Stimulated activated CD4-positive, alpha-beta T cell treated with anti-CD3 and anti-CD28 coated beads, Interleukin-15, amount 100 ng/mL, for 1 hour (primary cell): ENCODE measurements at places on chromosomes 2 and 18.

GRCh38 chr2:191301971-191302370 lies 56.8 kb downstream of the MYO1B start:
- no peak for DNase-seq

GRCh38 chr18:37445368-37445767 lies 120.2 kb downstream of the CELF4 start:
- no peak for DNase-seq

DNA sequence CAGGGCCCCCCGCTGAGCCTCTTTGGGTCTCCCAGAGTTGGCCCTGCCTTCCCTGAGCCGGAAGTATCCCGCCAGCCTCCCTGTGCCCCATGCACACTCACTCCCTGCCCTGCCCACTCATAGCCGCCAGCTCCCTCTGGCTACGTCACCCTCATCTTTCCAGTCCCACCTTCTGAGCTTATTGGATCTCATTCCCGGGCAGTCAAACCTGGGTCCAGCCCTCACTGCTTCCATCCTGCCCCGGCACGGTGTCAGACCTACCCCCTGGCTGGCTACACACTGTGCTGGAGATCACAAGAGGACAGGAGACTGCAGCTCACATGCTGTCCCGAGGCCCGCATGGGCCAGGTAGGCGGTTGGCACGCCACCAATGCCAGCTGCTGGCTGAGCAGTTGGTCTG lies 147.2 kb downstream of the ASB1 start:
- no peak for DNase-seq

GRCh38 chr2:149438330-149438960 lies 108.1 kb downstream of the LYPD6 start:
- no peak for DNase-seq

- no peak for DNase-seq
Observed at GRCh38 chr2:201959626-201960025, 74.0 kb upstream of the FZD7 start.

- DNase-seq = no peak
Observed at GRCh38 chr2:200482194-200482593, 27.7 kb downstream of the KCTD18 start.

DNA sequence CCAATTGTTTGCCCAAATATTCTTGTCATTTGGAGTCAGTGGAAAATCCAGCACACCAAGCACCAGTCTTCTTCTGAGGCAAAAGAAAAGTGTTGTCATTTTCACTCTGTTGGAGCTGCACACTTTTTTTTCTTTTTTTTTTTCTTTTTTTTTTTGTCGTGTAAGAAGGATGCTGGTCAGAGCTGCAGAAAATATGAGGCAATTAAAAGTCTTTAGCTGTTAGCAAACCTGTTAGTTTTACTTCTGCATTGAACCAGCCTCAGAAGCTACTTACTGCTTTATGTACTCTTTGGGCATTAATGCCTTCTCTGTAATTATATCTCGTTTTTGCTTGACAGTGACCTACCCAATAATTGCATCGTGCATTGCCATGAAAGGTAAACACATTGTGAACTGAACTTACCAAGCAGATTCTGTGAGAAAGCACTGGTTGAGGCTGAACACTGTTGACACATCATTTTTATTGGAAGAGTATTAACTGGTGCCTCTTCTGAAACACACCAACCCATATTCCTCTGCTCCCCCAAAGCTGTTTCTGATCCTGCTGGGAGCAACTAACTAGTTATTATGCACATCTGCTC lies 165.4 kb downstream of the CAPN13 start:
- DNase-seq = no peak

DNA sequence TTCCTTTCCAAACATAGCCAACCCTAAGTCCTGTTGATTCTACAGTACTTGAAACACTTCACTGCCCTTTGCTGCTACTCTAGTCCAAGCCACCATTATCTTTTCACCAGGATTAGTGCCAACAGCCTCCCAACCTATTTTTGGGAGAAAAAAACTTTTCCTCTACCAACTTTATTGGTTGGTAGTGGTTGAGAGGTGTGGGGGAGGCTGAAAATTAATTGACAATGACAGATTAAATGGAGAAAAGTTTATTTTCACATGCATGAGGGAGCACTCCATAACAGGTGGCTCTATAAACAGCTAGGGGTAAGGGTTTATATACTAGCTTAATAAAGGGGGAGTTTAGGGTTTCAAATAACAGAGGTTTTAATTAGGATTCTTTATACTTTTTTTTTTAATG lies 37.8 kb upstream of the ITPRID2 start:
- DNase-seq = no peak

GRCh38 chr2:188303363-188304031 lies 11.8 kb downstream of the GULP1 start:
- DNase-seq = no peak

DNA sequence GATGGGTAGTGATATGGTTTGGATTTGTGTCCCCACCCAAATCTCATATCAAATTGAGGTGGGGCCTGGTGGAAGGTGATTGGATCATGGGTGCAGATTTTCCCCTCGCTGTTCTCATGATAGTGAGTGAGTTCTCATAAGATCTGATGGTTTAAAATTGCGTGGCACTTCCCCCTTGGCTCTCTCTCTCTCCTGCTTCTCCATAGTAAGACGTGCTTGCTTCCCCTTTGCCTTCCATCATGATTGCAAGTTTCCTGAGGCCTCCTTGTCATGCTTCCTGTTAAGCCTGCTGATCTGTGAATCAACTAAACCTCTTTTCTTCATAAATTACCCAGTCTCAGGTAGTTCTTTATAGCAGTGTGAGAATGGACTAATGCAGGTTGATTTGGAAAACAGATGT lies 223.2 kb upstream of the APCDD1 start:
- DNase-seq = no peak

GRCh38 chr2:151325581-151326095 lies 31.8 kb upstream of the TNFAIP6 start:
- DNase-seq = no peak

GRCh38 chr18:23877371-23877770 lies 137.2 kb upstream of the TTC39C start:
- DNase-seq = no peak

- DNase-seq = no peak
Observed at GRCh38 chr2:147758821-147759220, 86.0 kb upstream of the ACVR2A start.

DNA sequence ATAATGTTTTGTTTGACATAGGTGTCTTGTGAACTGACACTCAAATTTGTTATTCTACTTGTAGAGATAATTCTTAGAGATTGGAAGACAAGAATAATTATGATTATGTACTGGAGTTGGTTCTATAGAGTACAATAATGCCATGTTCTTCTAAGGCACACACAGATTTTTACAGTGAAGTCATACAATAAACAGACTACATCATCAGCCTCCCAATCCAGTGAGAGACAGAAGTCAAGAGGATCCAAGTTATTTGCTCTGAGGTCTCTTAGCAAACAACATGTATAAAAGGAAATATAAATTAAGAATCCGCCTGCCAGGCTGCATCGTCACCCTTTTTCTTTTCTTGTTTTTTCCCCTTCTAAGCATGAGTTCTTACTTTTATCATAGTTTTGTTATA lies 613.5 kb upstream of the SETBP1 start:
- DNase-seq = no peak

DNA sequence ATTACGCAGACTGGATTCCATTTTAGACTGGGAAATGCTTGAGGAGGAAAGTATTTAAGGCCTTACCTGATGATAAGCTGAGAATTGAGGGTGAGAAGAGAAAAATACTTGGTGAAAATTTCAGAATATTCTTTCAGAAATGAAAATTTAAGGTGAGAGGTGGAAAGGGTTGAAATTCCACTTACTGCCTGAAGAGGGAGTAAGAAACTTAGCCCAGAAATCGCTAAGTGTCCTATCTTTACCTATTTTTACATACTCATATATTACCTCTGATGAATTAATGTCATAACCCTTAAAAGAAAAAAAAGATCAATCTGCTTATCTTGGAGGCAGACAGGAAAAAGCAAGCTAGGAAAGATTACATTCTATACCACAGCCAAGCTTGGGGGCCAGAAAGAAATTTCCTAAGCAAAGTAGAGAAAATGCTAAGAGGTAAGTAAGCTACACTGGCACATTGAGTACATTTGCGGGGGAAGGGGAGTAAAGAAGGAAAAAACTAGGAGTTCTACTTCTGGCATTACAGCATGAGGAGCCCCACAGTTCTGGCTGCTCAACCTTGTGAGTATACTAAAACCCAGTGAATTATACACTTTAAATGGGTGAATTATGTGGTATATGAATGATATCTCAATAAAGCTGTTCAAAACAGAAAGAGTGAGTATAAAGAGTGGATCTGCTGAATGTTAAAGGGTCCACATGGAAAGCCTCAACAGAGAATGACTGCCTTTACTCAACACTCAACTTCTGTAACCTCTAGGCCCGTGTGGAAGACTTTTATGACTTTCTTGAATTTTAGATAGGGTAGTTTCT lies 33.8 kb downstream of the SMC6 start:
- DNase-seq = no peak

DNA sequence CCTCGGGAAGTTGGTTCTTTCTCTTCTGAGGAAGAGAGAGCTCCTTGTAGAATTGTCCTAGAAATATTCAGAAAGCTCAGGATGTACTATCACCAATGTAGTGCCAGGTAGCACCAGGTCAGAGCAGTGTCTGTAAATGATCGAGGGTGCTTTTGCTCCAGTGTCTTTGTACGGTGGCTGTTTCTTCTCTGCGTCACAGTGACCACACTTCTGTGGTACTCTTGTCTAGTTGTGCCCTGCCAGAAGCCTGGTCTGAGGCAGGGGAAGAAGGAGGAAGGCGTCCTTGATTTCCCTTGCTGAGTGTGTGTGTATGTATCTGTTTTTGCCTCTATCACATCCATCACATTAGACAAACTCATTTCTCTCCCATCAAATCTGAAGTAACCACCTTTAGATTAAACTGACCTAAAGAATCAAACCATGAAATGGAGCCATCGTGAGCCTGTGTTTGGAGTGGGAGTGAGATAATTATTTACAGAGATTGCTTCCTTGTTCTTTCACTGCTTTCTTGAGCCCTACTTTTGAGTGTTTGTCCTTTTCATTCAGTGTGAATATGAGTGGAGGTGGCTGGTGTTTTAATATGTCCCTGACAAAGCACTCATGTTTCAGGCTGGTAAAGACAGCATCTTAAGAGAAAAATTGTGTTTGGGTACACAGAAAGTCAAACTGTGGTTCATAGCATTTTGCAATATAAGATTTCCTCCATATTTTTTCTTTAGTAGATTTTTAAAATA lies 97.2 kb downstream of the ACOXL start:
- no peak for DNase-seq

GRCh38 chr2:191030521-191031154 lies 16.7 kb upstream of the STAT1 start:
- no peak for DNase-seq

- DNase-seq = no peak
Observed at GRCh38 chr2:135831180-135831812, 5.7 kb downstream of the LCT start.

DNA sequence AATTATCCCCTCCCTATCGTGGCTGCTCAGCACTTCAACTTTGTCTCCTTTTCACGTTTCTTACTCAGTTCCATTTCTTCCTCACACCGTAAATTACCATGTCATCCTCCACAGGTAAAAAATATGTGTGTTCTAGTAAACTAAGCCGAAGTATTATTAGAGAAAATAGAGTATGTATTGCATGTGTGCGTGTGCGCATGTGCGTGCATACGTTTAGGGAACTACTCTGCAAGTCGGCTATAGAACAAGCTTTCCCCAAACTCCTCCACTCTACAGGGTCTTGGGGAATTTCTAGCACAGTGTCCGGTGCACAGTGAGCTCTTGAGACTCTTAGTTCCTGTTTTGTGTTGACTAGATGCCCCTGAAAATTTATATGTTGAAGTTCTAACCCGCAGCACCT lies 9.1 kb upstream of the RAX start:
- DNase-seq = no peak

DNA sequence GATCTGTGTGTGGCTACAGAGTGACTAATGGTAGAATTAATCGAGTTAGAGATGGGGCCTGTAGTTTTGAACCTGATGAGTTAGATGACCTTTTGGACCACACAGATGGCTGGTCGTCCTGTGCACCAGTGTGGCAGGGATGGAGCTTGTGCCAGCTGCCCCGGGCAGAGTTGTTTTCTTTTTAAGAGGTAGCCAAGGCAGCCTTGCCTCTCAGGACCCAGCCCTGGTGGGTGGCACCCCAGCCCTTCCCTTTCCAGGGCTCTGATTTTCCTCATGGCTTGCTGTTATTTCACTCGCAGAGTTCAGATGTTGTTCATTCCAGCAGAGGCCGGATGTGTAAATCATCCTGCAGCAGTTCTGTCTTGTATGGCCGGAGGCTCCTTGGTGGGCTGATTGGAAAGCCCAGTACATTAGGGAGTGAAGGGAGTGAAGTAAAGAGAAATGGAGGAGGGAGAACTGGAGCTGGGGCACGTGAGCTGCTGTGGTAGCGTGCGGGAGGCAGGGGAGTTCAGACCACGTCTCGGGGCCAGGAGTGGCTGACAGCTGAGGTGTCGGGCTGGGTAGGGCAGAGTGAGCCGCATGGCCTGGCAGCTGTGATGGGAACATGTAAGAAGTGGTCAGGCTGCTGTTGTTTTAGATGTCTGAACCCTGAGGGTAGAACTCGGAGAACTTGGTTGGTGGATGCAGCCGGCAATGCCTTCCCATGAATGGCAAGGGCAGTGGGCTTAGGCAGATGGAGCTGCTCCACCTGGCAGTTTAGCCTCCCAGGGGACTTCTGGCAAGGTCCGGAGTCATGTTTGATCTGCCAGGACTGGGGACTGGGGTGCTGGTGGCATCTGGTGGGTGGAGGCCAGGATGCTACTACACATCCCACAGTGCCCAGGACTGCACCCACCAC lies 28.8 kb downstream of the ASAP2 start:
- no peak for DNase-seq

- DNase-seq = no peak
Observed at GRCh38 chr2:25566694-25567093, 106.7 kb downstream of the DTNB start.

- no peak for DNase-seq
Observed at GRCh38 chr18:3500016-3500415, 50.0 kb downstream of the TGIF1 start.

- no peak for DNase-seq
Observed at GRCh38 chr2:32701806-32702205, 74.0 kb downstream of the TTC27 start.

GRCh38 chr18:23073996-23074606 lies 61.2 kb upstream of the CABLES1 start:
- DNase-seq = no peak

DNA sequence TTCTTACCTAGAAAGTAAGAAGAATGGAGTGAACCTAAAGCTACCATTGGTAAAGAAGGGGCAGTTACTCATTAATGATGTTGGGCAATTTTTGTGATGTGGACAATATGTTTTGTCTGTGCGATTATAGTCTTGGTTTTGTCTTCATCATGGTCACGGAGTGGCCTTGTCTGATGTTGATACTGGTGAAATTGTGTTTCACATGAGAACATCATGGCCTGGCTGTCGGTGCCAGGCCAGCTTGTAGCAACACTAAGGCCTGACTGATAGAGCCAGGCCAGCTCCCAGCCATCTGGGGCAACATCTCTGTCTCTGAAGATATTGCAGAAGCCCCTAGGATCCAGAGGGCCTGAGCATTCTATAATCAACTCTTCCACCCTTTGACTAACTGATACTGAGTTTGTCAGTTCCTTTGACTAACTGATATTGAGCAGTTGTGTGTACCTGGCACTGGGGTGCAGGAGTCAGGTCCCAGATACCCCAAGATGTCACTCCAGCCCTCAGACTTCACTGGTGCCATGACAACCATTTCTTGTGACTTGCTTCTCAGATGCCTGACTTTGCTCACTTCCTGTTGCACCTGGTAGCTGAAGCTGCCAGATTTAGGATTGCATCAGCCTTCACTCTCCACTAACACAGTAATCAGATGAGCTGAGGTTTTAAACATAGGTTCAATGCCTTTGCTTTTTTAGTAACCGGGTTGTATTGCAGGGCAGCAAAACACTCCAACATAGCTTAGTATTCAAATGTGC lies 62.5 kb downstream of the RPIA start:
- DNase-seq = no peak
